ENCODE measurements at places on chromosomes 1 and 21.

- DNase-seq, result no peak
These were observed 75.9 kb downstream of the NOS1AP start for GRCh38 chr1:162145280-162145965.

- no peak for DNase-seq
These were observed 89.9 kb downstream of the FOXD2 start for GRCh38 chr1:47527653-47528272.

- DNase-seq, result peak; percentile 57
These were observed 3.7 kb upstream of the NEK7 start for GRCh38 chr1:198153103-198153502.

- DNase-seq, result peak; percentile 89
These were observed at the start of gene ATAD3B for GRCh38 chr1:1471389-1472052. TSS of gene ATAD3B (plus strand) at chr1:1471765. CDS start at chr1:1471885, 120 bp downstream.

DNA sequence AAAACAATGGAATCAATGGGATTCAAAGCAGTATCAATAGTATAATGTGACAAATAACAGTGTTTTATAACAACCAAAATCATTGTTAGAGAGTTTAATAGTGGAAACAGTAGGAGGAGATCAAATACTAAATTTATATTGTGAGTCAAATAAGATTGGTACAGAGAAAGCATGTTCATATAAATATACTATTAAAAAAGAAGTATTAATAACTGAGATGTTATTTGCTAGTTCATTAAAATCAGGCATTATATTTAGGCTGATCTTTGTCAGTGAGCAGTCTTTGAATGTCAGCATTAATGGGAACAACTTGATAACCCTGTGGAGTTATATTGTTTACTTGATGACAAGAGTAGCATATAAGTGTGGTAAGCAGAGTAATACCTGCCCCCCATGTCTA lies 30.6 kb downstream of the PRKAA2 start:
- DNase-seq, result no peak

- no peak for DNase-seq
These were observed 13.4 kb downstream of the SNAP47 start for GRCh38 chr1:227748496-227749182.

- no peak for DNase-seq
These were observed 72.7 kb downstream of the HUNK start for GRCh38 chr21:31945546-31945945.

- DNase-seq, result no peak
These were observed 2.6 kb upstream of the NPL start for GRCh38 chr1:182786995-182787324.

- no peak for DNase-seq
These were observed 23.2 kb downstream of the SGIP1 start for GRCh38 chr1:66557157-66557556.

GRCh38 chr21:44552136-44552535 lies 831 bp upstream of the KRTAP10-2 start:
- no peak for DNase-seq

DNA sequence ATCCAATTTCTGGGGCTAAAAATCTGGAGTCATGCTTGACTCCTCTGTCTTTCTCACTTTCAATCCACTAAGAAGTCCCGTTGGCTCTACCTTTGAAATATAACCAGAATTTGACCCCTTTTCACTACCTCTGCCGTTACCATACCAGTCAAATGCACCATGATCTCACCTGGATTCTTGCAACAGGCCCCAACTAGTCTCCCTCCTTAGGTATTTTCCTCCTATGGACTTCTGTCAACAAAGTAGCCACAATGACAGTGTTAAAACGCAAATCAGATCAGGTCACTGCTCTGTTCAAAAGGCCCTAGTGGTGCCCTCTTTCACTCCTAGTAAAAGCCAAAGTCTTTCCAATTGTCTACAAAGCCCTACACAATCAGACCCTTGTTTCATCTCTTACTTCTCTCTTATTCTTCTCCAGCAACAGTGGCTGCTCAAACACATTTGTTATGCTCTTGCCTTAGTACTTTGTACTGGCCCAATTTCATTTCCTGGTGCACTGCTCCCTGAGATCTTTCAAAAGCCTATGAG lies 35.7 kb upstream of the AGL start:
- no peak for DNase-seq

- no peak for DNase-seq
These were observed 8.6 kb downstream of the WNT9A start for GRCh38 chr1:227938911-227939790.
